Germinal center (tissue), 1 donor: ENCODE measurements at places on chromosomes 6 and 20.
A peak's percentile ranks its signal among the peaks of the same experiment; 100 is the strongest.

DNA sequence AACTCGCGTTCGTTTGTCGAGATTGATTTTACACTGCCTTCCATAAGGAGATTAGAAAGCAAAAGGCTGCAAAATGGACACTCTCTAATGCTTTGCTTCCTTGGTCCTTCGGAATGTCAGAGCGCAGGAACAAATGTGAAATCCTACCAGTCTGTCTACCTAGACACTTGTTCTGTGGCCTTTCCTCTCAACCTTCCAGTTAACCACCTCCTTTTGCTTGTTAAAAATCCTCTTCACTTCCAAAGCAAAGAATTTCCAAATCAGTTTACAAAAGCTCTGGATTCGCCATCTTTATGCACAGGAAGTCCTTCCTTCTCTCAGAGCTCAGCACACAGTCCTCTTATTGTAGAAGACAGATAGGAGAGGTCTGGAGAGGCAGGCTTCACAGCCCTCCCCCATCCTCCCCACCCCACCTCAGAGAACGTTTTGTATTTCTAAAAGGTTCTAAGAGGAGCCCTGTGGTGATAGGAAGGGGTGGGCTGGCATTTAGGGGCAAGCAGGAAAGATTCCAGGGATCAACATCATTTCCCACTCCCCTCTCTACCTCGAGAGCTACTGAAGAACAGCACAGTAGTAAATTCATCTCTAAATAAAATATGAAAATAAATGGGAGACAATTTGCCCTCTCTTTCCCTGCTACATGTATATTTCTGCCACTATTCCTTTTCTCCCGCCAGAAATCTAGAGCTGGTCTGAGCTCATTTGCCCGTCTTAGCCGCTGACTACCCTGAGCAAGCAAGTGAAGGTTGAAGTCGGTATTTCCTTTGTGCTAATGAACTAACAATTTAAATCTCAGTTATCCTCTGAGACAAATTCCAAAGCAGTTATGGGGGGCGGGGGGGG lies 18.9 kb downstream of the TFAP2A start:
- DNase-seq: no peak

DNA sequence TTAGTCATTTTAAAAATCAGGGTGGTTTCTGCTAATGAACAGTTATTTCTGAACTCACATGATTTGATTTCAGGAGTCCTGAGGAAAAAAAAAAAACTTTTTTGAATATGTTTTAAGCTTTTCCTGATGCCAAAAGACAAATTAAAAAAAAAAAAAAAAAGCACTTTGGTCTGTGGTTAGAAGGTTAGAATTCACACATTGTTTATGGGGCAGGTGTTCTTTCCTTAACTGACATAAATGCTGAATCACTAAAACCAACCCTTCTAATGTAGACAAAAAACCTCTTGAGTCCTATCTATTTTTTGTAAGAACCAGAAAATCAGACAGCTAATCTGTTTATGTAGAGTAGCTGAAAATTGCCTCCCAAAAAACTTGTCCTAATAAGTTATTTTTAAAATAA lies 20.4 kb downstream of the THEMIS start:
- no peak for DNase-seq

GRCh38 chr6:126812651-126813050 lies 305.8 kb upstream of the RSPO3 start:
- no peak for DNase-seq

- DNase-seq: no peak
These were observed 64.5 kb downstream of the STX11 start for GRCh38 chr6:144214622-144215401.

DNA sequence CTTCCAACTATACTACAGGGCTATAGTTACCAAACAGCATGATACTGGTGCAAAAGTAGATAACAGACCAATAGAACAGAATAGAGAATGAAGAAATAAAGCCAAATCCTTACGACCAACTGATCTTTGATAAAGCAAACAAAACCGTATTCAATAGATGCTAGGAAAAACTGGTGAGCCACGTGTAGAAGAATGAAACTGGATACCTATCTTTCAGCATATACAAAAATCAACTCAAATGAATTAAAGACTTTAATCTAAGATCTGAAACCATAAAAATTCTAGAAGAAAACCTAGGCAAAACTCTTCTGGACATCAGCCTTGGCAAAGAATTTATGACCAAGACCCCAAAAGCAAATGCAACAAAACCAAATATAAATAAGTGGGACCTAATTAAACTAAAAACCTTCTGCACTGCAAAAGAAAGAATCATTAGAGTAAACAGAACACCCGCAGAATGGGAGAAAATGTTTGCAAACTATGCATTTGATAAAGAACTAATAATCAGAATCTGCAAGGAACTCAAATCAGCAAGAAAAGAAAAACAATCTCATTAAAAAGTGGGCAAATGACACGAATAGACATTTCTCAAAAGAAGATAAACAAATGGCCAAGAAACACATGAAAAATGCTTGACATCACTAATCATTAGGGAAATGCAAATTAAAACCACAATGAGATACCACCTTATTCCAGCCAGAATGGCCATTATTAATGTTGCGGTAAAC lies 109.8 kb downstream of the TAF4 start:
- no peak for DNase-seq

- no peak for DNase-seq
These were observed 47.4 kb upstream of the STX16 start for GRCh38 chr20:58603721-58604120.

DNA sequence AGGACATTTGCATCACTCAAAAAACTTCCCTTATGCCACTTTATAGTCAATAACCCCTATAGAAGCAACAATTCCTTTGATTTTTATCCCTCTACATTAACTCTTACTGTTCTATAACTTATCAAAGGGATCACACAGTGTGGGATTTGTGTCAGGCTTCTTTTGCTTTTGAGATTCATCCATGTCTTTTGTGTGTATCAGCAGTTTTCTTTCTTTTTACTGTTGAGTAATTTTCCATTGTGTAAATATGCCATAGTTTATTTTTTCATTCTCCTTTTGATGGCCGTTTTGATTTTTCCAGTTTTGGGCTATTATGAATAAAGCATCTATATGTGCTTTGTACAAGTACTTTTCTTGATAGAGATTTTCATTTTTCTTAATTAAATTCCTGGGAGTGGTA lies 657.9 kb downstream of the EPM2A start:
- no peak for DNase-seq

DNA sequence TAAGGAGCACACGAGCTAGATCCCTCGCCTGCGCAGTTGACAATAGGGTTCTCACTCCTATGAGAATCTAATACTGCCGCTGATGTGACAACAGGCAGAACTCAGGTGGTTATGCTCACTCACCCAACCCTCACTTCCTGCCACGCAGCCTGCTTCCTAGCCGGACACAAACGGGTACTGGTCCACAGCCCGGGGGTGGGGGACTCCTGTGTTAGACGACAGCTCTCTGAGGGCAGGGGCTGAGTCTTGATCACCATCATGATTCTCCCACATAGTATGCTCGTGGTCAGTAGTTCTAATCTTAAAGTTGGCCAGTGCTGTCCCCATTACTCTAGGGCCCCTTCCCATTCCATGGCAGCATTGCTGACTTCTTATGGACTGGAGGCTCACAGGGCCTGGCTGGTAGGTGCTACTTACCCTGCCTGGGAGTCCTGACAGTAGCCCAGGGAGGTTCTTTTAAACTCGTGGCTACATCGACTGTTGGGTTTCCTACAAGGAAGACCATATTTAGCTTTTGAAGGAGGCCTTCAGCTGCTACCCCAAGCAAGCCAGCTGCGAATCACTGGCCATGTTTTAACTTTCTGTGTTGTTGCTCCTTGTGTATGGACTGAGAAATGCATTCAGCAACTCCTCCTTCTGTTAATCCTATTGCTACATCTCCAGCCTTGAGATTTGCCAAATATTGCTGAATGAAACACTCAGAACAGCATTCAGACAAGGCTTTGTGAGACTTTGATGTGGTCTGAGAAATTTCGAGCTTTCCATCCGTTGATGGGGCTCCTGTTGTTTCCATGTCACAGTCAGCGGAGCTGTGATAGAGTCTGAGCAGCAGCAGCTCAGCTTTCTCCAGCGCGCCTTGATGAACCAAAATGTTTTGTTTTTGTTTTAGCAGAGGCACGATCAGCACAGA lies 300.3 kb downstream of the NRN1 start:
- no peak for DNase-seq

- DNase-seq: no peak
These were observed 19.8 kb downstream of the HLA-E start for GRCh38 chr6:30508890-30509736.

DNA sequence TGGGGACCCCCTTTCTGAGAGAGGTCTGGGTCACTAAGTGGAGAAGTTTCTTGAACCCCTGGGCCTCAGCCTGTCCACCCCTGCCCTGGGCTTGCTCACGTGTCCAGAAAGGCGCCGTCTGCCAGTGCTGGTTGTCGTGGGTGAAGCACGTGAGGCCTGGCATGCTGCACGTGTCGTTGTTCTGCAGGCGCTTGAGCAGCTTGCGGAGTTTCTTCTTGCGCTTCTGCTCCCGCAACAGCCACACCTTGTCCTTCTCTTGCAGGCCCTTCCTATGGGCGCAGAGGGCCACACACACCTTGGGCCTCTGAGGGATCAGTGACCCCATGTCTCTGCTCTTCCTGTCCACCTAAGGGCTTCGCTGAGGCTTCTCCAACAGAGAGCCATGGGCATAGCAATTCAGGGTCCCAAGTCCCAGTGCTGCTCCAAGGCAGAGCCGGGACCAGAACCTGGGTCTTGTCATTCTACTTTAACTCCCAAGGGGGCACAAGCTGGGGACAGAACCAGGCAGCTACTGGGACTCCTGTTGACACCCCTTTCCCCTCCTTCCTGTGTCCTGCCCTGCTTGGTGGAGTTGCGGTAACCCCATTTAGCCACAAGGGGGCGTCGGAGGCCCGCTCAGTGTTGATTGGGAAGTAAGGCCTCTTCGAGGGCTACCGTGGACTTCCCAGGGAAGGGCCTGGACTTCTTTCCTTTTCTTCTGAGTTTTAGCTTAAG lies 121.8 kb downstream of the SULF2 start:
- DNase-seq: peak; percentile 81

GRCh38 chr6:151109361-151109760 lies 130.4 kb upstream of the AKAP12 start:
- no peak for DNase-seq

DNA sequence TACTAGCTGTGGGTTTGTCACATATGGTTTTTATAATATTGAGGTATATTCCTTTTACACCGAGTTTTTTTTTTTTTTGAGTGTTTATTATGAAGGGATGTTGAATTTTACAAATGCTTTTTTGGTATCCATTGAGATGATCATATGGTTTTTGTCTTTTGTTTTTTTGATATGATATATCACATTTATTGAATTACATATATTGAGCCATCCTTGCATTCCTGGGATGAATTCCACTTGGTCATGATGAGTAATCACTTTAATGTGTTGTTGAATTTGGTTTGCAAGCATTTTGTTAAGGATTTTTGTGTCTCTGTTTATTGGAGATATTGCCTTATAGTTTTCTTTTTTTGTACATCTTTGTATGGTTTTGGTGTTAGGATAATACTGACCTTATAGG lies 3.3 kb upstream of the ZNF337 start:
- no peak for DNase-seq

GRCh38 chr20:21516180-21516567 lies 2.3 kb upstream of the NKX2-2 start:
- no peak for DNase-seq

DNA sequence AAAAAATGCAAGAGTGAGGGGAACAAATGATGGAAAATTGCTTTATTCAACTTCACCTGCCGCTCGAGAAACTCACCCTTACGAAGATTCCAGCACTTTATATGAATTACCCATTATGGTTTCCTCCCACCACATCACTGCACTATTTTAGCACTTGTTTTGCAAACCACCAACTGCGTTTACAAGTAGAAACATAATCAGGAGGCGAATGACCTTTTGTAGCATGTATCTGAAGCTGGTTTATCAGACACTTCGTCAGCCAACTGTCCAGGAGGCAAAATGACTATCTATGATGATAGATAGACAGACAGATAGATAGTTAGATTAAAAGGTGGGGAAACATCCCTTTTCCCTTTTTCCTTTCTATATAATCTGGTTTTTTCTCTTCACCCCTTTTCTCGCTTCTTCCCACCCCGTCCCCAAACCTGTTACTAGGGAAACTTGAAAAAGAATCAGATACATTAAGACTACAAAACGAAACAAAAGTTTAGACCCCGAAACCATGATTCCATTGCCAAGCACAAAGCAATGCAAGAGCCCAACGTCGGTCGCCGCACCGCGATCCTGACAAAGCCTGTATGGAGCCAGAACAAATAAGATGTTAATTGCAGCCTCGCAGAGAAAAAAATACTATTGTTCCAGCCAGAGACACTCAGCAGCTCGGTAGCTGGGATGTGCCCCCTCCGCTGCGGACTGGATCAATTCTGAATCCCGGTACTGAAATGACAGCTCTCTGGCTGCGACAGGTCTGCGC lies 933 bp upstream of the ADGRB3 start:
- DNase-seq: no peak

GRCh38 chr20:10560686-10561085 lies 113.1 kb downstream of the JAG1 start:
- no peak for DNase-seq

DNA sequence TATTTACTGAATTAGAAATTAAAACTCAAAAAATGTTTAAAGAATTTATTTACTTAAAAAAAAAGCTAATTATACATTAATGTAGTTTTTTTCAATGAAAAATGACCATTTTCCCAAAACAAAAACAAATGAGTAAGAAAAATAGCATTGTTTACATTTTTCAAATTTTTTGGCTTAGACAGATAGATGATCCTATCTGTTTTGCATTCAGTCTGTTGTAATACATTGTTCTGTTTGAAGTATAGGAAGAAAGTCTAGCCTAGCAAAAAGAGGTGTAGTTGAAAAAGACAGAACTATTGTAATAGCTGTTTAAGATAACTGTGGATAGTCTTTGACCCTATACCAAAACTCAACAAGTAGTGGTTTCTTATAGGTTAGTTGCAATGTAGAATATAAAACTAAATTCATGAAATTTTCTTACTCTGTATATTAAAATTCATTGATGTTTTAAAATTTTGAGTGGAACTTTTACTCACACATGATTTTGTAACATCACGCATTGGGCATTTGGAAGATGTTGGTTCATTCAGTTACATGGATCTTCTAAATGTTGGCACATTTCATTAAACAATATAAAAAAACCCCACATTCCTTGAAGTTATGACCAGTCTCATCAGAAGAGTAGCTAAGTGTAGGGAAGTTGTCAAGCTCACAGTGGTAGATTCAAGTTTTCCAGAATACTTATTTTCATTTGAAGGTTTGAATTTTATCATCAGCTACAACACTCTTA lies 62.0 kb downstream of the KCNS1 start:
- no peak for DNase-seq

DNA sequence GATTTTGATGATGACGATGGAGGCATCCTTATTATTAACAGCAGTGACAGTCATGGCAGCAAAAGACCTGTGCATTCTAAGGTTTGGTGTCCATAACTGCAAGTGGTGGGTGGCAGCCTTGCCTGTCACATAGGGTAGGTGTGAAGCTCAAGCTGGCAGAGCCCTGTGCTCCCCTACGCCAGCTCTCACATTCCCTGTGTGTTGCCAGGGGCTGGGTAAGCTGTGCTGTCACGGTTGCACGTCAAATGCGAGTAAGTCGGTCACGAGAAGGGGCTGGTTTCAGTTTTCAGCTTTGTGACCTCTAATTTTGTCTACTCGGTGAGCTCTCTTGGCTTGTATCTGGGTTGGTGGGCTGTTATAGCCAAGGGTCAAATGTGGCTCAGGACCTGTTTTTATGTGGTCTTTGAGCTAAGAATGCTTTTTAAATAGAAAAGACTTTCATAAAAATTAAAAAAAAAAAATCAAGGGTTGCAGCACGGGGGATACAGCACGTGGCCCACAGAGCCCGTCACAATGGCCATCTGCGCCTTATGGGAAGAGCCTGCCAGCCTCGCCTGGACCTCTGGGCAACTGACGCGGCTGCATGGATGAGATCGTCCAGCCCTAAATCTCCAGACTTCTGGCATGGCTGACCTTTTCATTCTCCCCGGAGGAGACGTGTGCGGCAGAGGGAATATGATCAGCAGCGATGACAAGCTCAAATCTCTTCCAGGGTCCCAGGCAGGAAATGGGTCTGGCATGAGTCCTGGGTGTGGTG lies 148.5 kb downstream of the PHACTR3 start:
- no peak for DNase-seq
